Naive B cell (primary cell): ENCODE measurements at places on chromosomes 5 and 9.

- H3K4me1 ChIP-seq: no peaks in the 10 kb centered on the region
- no peaks in the 10 kb centered on the region for H3K36me3 ChIP-seq
- peaks cover 27% of the 10 kb centered on the region for H3K27me3 ChIP-seq
- H3K4me3 ChIP-seq: no peak overlapping the region
- no peak overlapping the region for H3K27ac ChIP-seq
These were observed 151.8 kb upstream of the EPB41L4A start for GRCh38 chr5:112570708-112571444.

GRCh38 chr9:128887914-128888350 is 6.0 kb downstream of the LRRC8A start:
- peaks cover 31% of the 10 kb centered on the region for H3K4me1 ChIP-seq
- H3K36me3 ChIP-seq: no peaks in the 10 kb centered on the region
- no peak overlapping the region for H3K4me3 ChIP-seq

- H3K27me3 ChIP-seq: peaks cover 19% of the 10 kb centered on the region
- no peak overlapping the region for H3K4me3 ChIP-seq
- no peak for DNase-seq
- H3K36me3 ChIP-seq: no peaks in the 10 kb centered on the region
These were observed 40.5 kb downstream of the OLFM1 start for GRCh38 chr9:135127718-135128670.

GRCh38 chr5:32001284-32001683 is 172.8 kb downstream of the GOLPH3 start:
- H3K27ac ChIP-seq: no peak overlapping the region
- DNase-seq: no peak
- no peaks in the 10 kb centered on the region for H3K27me3 ChIP-seq
- H3K36me3 ChIP-seq: no peaks in the 10 kb centered on the region
- H3K4me1 ChIP-seq: peaks cover 4% of the 10 kb centered on the region

- H3K4me3 ChIP-seq: no peak overlapping the region
- peaks cover 17% of the 10 kb centered on the region for H3K36me3 ChIP-seq
- H3K27ac ChIP-seq: no peak overlapping the region
- no peaks in the 10 kb centered on the region for H3K4me1 ChIP-seq
- H3K27me3 ChIP-seq: no peaks in the 10 kb centered on the region
These were observed 41.7 kb upstream of the LRRC19 start for GRCh38 chr9:27047136-27047535.
